Fibroblast of skin of left biceps (primary cell): ENCODE measurements at places on chromosomes 5 and 9.

- no peak for DNase-seq
Measured at GRCh38 chr9:119500072-119500771, 131.0 kb upstream of the BRINP1 start.

GRCh38 chr5:67015541-67016191, 180.9 kb downstream of the CD180 start:
- DNase-seq, result no peak

- no peak for DNase-seq
Measured at GRCh38 chr5:55308254-55308836, 556 bp downstream of the MTREX start.

DNA sequence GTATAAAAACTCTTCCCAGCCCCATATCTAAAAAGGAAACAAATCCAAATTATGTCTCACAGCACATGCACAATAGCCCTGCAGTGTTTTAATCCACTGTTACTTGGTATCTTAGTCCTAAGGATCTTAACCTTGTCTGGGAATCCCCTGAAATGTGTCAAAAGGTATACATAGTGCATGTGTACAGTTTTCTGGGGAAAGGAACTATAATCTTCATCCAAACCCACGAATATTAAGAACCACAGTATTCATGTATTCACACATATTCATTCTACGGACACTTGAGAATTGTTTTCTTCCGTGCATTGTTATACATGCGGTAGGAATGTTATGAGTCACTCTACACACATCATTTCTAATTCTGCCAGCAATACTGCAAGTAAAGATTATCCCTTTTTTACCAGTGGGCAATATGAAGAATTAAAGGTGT, 47.8 kb upstream of the SNX2 start:
- DNase-seq, result peak; percentile 40

DNA sequence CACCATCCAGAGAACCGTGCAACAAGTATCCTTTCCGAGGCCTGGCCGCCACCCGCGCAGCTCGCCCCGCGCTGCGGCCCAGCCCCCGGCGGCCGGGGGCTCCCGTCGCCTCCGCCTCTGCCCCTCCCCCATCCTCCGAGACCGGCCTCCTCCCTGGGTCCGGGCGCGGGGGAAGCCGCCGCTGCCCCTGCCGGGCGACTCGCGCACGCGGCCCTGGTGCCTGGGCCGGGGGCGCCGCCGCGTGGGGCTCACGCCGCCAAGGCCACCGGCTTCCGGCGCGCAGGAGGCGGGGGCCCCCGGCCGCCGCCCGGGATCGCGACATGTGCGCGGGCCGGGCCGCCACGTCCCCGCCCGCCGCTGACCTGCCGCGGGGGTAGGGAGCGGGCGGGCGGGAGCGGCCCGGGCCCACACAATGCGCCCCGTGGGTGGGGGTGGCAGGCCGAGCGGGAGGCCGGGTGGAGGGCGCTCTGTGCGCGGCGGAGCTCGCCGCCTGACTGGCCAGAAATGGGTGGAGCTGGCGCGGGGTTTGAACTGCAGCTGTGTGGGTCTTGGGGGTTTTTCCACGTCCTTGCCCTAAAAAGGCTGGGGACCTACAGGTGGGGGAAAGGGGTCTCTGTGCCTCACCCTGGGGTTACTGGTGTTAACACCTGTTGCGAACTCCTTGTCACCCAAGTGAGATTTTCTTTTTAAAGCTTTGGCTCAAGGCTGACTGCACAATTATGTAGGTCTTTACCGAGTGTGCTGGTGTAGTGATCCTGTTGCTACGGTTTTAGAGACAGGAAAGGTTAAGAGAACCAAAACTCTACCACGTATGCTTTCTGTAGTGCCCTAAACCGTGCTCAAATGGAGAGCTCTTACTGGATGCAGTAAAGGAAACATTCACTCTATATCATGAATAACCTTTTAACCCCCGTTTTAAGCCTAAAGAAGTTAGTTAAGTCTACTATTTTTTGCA, 32.3 kb downstream of the TNPO1 start:
- no peak for DNase-seq
